ENCODE measurements at places on chromosomes 7 and 10.
A peak's percentile ranks its signal among the peaks of the same experiment; 100 is the strongest.

DNA sequence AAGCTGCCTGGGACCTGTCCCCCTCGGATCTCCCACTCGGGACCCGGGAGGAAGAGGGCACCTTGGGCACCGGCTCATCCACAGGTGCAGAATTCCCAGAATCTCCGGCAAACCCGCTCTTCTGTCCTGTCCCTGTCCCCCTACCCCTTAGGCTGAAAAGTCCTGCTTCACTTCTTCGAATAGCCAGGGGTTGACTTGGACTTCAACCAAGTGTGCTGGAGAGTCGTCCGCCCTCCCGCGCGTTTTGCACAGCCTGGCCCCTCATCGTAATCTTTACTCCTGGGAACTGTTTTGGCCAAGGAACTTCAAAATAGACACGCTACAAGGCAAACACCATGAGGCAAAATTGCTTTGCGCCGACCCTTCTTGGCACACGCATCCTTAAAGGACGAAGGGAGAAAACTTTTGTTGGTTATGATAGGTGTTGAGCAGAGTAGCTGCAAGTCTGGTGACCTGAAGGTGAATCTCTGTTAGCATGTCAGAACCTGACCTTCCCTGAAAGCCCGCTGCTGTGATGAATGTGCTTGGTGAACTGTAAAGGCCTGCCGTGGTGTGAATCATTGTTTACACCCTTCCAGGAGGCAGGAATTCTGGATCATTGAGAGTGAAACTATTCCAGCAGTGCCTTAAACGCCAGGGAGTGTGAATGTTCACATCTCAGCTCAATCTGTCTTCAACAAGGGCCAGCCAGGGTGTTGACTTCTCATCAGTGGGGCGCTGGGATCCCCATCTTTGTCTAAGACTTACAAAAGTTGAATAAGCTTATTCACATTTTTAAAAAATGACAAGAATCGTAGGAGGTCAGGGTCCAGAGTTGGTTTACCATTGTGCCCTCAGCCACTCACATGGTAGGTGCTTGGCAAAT, 589 bp upstream of the RAPGEF5 start:
- H3K4me3 ChIP-seq = no peak overlapping the region
- no peak for DNase-seq
- H3K36me3 ChIP-seq = peaks cover 23% of the 10 kb centered on the region
- peak overlapping the region; percentile 61 for H3K27ac ChIP-seq
- H3K27me3 ChIP-seq = no peaks in the 10 kb centered on the region

DNA sequence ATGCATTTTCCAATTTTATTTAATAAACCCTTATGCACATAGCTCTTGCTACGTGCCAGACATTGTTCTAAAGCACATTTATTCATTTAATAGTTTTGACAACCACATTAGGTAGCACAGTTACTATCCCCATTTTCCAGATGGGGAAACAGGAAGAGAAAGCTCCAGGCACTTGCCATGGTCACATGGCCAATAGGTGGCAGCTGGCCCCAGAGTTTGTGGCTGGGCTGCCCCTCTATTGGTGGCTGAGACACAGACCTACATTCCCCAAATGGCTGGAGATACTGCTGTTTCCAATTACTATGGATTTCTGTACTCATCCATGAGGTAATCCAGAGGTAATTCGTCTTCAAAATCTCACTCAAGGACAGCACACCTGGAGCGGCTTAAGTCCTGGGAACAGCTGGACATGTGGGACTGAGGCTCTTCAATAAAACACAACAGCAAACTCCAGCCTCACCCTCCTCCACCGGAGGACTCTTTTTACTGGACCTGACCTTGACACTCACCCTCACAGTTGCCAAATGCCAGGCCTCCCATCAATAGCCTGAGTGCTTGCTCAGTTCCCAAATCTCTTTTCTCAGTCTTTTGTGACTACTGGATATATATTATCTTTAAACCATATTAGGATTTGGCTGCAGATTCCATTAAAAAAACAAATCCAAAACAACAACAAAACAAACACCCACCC, 106.1 kb downstream of the CLEC2L start:
- H3K4me1 ChIP-seq = peaks cover 35% of the 10 kb centered on the region
- H3K27me3 ChIP-seq = no peaks in the 10 kb centered on the region
- H3K27ac ChIP-seq = peak overlapping the region; percentile 28

DNA sequence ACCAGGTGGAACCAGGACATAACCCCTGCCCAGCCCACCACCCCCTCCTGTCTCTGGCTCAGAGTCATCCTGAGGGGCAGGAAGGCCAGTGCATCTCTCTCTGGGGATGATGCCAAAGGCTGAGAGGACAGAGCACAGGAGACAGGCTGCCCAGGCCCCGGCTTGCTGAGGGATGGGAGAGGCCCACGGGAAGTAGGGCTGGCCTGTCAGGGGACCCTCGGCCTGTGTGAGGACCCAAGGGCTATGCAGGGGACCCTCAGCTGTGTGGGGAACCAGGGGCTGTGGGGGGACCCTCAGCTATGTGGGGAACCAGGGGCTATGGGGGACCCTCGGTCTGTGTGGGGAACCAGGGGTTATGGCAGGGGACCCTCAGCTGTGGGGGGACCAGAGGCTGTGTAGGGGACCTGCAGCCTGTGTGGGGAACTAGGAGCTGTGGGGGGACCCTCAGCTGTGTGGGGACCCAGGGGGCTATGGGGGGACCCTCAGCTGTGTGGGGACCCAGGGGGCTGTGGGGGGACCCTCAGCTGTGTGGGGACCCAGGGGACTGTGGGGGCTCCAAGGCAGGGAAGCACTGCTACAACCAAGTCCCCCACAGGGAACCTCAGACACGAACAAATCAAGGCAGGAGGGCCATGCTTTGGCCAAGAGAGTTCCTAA, 27.7 kb downstream of the EBF3 start:
- no peak overlapping the region for H3K4me3 ChIP-seq
- no peaks in the 10 kb centered on the region for H3K27me3 ChIP-seq
- no peaks in the 10 kb centered on the region for H3K4me1 ChIP-seq
- H3K36me3 ChIP-seq = no peaks in the 10 kb centered on the region

DNA sequence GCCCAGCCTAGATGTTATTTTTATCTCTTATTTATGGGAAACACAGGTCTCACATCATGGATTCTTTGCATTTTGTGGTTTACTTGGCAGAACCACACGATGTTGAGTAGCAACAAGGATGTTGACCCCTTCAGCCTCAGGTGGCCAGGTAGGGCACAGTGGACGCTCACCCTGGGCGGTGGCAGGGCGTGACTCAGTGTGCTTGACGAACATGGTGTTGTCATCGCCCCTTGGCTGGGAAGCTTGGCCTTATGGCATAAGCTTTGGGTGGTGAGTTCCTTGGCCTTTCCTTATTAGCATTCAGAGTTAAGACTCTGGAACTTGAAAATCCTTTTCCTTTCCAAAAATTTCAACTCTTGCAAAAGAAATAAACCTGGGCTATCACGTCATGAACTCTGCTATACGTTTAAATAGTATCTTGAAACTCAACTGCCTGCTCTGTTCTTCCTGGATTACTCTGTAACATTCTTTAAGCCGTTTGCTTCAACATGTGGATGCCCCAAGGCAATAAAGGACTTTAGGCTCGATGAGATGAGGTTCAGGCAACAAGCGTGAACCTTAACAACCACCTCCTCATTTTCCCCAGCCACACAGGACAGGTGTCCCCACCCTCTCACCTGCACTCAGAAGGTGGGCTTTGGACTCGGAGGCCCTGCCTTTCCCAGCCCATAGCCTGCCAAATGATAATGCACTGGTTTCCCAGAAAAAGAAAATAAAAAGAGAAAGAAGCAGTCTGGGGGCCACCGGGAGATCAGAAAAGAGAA, 22.5 kb upstream of the ECHDC3 start:
- no peaks in the 10 kb centered on the region for H3K27me3 ChIP-seq
- no peaks in the 10 kb centered on the region for H3K4me1 ChIP-seq
- DNase-seq = no peak
- no peak overlapping the region for H3K4me3 ChIP-seq
- H3K27ac ChIP-seq = no peak overlapping the region

- no peak for DNase-seq
- peaks cover 3% of the 10 kb centered on the region for H3K27me3 ChIP-seq
- no peak overlapping the region for H3K27ac ChIP-seq
Measured at GRCh38 chr7:121521711-121522400, 125.7 kb upstream of the FAM3C start.

GRCh38 chr7:44759246-44759645, 10.6 kb downstream of the ZMIZ2 start:
- peaks cover 72% of the 10 kb centered on the region for H3K36me3 ChIP-seq
- no peak overlapping the region for H3K4me3 ChIP-seq
- no peak for DNase-seq
- no peaks in the 10 kb centered on the region for H3K27me3 ChIP-seq
- no peak overlapping the region for H3K27ac ChIP-seq

DNA sequence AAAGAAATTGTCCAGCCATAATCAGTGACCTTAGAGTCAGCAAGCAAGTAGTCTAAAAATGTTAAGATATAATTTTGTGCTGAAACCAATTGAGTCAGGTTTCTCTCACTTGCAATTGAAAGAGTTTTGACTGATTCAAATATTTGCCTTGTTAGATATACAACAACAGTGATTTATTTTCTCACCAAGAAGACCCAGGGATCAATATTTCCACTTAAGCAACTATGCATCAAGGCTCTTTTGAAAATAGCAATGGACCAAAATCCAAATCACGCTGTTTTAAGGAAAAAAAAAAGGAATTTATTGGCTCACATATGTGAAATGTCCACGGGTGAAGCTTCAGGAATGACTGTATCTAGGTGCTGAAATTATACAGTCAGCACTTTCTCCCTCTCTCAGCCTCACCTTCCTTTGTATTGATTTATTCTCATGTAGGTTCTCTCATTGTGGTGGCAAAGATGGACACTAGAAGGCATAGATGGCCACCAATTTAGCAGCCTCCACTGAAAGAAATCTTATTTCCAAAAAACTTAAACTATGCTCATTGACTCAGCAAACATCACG, 9.7 kb upstream of the FKBP9 start:
- H3K4me3 ChIP-seq = no peak overlapping the region
- no peaks in the 10 kb centered on the region for H3K4me1 ChIP-seq
- no peak overlapping the region for H3K27ac ChIP-seq

- H3K36me3 ChIP-seq = no peaks in the 10 kb centered on the region
- no peak overlapping the region for H3K27ac ChIP-seq
- no peaks in the 10 kb centered on the region for H3K4me1 ChIP-seq
- no peak for DNase-seq
Measured at GRCh38 chr10:49282879-49283341, 16.1 kb upstream of the C10orf71 start.

DNA sequence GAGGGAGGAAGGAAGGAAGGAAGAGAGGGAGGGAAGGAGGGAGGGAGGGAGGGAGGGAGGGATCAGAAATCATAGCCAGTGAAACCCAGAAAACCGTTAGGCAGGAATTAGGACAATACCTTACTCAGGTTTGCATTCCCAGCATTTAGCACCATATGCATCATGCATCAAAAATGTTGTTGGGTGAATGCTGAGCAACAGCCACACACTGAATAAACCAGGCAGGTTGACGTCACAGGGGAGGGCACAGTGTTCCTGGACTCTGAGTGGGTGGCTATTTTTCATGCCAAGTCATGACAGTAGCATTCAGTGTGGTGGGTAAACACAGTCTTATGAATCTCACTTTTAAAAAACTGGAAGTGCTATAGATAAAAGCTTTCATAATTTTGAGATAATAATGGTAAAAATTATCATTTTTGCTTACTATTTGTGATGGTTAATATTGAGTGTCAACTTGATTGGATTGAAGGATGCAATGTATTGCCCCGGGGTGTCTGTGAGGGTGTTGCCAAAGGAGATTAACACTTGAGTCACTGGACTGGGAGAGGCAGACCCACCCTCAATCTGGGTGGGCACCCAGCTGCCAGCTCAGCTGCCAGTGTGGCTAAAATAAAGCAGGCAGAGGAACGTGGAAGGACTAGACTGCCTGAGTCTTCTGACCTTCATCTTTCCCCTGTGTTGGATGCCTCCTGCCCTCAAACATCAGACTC, 199.1 kb upstream of the PRKCQ start:
- no peaks in the 10 kb centered on the region for H3K4me1 ChIP-seq
- H3K36me3 ChIP-seq = no peaks in the 10 kb centered on the region
- no peak overlapping the region for H3K27ac ChIP-seq

DNA sequence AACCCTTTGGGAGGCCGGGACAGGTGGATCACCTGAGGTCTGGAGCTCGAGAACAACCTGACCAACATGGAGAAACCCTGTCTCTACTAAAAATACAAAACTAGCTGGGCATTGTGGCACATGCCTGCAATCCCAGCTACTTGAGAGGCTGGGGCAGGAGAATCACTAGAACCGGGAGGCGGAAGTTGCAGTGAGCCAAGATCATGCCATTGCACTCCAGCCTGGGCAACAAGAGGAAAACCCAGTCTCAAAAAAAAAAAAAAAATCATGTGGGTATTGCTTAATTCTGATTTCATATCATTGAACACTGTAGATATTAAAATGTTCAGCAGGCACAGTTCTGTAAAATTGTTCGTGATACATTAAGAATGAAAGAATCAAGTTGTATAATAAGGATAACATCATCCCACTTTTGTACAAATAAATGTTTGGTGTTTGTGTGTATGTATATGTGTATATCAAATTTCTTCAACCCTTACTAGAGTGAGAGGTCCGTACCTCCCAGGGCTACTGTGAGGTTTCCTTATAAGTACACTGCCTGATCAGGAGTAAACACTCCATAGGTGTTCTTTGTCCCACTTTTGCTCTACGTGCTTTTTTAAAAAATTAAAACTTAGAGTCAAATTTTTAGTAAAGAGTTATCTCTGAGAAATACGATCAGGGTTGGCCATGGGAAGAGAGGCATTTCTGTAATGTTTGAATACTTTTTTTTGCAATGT, 31.7 kb downstream of the PLEKHS1 start:
- no peaks in the 10 kb centered on the region for H3K27me3 ChIP-seq
- H3K36me3 ChIP-seq = no peaks in the 10 kb centered on the region
- no peaks in the 10 kb centered on the region for H3K4me1 ChIP-seq

DNA sequence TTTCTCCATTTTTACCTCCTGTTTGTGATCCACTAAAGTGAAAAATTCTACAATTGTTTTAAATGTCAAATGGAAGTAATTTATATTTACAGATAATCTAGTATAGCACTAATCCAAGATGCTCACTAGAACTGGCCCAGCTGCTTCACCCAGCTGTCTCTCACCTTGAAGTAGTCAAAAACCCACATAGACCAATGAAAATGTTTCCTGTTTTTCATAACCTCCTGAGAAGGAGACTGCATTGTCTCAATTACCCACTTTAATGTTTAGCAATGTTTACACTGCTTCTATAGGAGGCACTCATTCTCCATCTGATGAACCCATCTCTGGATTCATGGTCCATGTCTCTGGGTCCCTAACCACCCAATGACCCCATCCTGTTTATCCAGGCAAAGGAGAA, 56.1 kb upstream of the ADO start:
- no peak for DNase-seq
- H3K4me1 ChIP-seq = no peaks in the 10 kb centered on the region
- H3K27ac ChIP-seq = no peak overlapping the region
- no peaks in the 10 kb centered on the region for H3K27me3 ChIP-seq
- no peak overlapping the region for H3K4me3 ChIP-seq

GRCh38 chr10:112526906-112527305, 79.9 kb downstream of the VTI1A start:
- no peaks in the 10 kb centered on the region for H3K4me1 ChIP-seq
- DNase-seq = no peak
- H3K36me3 ChIP-seq = no peaks in the 10 kb centered on the region
- no peak overlapping the region for H3K4me3 ChIP-seq
